ENCODE measurements at places on chromosomes 2 and 18. TPM values are rescaled to one million over a fixed set of nuclear protein-coding genes. Genes with fewer than 3 reads are reported as not detected.

Gene GPD2
- polyA plus RNA-seq: 7.0 TPM

DNA sequence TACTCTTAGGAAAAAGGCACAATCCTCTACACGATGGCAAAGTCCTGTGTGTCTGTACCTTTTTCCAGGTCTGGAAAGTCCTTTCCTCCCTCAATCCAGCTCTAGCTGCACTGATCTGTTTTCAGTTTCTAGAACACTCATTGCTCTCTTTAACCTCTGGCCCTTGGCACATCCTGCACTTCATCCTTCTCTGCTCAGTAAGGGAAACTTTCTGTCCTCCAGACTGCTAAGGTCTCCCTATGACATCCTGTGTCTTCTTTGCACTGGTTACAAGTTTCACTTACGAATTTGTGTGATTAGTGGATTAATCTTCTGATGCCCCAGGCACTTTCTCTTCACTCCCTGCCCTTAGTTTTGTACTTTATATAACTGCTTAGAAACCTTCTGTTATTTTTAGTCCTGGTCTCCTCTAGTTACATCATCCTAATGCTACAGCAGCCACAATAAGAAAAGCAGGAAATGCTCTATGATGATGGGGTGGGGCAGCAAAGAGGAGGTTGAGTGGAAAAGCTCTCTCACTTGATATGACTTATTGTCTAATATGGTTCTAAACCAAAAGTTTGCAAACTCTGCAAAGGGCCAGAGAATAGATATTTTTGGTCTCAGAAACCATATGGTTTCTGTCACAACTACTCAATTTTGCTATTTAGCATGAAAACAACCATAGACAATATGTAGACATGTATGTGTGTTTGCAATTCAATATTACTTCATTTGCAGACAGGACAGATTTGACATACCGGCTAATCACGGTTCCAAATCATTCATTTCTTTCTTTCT is 568.2 kb downstream of the THSD7B start:
- no peak for DNase-seq

DNA sequence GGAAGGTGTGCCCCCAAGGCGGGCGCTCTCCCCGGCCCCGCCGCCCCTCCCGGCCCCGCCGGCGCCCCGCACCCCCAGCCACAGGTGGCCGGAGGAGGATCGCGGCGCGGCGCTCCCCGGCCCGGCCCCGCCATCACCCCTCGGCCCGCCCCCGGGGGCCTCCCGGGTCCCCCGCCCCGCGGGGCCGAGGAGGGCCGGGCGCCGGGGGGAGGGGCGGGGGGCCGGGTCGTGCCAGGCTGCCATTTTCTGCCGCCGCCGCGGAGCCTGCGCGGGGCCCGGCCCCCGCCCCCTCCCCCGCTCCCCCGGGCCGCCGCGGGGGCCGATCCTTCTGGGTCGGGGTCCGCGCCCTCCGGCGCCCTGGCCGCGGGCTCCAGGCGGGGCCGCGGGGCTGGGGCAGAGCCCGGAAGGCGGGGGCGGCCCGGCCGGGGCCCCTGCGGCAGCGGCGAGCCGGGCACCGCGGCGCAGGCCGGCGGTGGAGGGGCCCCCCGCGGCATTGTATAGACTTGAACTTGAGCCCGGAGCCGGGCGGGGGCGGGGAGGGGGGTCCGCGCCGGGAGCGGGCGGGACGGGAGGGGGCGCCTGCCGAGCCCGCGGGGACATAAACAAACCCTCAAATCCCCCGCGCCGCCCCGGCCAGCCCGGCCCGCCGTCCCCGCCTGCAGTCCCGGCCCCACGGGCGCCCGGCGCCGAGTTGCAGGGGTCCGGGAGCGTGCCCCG is 556 bp downstream of the DNMT3A start:
- DNase-seq: no peak

DNA sequence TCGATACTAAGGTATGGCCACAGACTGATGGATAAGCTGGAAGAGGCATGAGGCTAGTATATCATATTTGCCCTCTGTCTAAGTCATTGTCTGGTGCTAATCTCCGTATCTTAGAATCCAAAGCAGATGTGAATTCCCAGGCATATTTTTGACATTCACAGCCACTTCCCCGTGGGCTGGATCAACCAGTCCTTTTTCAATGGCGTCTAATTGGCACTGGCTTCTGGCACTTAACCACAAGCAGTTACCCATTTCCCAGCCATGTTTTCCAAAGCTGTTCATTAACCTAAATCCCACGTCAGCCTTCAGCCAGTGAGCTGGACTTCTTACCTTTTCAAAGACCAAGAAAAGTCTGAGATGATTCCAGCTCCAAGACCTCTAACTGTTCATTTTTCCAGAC is 20.7 kb upstream of the ZNF407 start:
- no peak for DNase-seq

- DNase-seq: no peak
Observed at GRCh38 chr2:184904991-184905390, 306.7 kb downstream of the ZNF804A start.

Gene CCDC74B
- not detected for polyA plus RNA-seq

DNA sequence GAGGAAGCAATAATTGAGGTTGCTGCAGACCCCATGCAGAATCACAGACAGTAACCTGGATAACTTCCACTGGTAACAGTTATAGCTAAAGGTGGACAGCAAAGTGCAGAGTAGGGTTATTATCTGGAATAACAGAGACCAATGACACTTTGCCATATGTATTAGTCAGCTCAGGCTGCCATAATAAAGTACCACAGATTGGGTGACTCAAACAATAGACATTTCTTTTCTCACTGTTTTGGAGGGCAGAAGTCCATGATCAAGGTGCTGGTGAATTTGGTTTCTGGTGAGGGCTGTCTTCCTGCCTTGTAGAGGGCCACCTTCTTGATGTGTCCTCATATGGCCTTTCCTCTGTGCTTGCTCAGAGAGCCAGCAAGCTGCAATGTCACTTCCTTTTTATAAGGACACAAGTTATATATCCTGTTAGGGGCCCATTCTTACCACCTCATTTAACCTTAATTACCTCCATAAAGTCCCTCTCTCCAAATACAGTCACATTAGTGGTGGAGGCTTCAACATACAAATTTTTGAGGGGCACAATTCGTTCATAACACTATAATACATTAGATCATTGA is 191.0 kb upstream of the LRP1B start:
- no peak for DNase-seq

- DNase-seq: no peak
Observed at GRCh38 chr2:225402210-225402776, 2.8 kb downstream of the NYAP2 start.

DNA sequence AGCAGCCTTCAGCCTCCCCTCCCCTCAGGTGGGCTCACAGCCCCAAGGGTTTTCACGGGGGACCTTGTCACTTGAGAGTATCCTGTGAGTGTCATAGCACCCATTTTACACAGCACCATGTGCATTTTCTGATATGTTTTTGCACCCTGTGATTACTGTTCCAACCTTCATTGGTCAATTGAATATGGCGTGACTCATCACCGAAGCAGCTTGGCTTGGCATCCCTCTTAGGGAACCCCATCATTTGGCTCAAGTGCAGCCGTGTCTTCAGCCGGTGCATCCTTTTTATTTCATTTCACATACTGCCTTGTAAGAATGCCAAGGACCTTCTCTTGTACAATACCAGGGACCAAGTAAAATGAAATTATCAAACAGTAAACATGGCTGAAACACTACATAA is 57.6 kb downstream of the NPAS2 start:
- DNase-seq: no peak

DNA sequence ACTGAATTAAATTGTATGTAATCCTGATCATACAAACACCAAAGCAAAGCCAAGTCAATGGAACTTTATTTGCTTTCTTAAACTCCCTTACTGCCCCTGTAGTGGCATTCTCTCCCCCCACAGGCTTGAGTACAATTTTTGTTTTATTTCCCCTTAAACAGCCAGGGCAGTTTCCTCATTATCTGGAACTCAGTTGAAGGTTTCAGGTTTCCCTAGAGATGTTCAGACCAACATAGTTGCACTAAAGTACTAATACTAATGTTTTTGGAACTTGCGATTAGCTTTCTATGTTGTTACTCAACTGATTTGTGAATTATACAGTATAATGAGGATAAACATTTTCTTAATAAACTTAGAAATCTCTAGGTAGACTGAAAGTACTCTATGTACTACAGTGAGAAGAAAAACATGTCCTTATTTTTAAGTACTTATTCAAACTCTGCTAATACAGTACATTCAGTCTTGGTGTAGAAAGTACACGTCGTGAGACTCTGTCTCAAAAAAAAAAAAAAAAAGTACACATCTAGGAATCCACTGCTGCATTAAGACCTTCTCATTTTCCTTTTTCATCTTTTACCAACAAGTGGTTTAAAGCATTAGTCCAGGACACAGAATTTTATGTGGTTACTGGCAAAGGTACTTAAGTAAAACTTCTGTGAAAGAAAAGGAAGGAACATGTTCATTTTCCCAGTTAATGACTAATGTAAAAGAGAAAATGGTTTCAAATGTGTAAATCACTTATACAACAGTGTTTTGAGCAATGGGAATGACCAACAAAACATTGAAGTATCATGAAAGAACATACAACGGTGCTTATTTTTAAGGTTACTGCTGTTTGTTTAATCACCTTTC is 209.5 kb upstream of the SMAD7 start:
- no peak for DNase-seq

DNA sequence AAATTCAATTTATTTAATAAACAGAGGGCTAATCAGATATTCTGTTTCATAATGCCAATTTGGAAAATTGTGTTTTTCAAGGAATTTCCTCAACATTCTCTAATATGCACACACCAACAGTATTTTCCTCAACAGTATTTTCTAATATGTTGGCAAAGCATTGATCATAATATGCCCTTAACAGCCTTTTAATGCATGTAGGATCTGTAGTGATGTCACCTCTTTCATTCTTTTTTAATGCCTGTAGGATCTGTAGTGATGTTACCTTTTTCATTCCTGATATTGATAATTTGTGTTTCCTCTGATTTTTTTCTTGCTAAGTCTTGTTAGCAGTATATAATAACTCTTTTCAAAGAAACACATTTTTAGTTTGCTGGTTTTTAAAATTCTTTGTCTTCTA is 15.9 kb downstream of the VWA3B start:
- DNase-seq: no peak

Gene CCDC68
- polyA plus RNA-seq: not detected

Gene METAP1D
- polyA plus RNA-seq: 4.7 TPM

DNA sequence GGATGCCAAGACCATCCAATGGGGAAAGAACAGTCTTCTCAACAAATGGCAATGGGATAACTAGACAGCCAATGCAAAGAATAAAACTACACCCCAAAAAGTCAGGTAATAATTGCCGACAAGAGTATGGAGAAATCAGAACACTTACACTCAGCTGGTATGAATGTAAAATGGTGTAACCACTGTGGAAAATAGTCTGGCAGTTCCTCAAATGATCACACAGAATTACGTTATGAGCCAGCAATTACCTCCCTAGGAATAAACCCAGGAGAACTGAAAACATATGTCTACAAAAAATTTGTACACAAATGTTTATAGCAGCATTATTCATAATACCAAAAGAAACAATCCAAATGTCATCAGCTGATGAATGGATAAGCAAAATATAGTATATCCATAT is 8.8 kb downstream of the IWS1 start:
- DNase-seq: no peak

All from naive B cell (primary cell).